ENCODE measurements at places on chromosomes 6 and 20.

DNA sequence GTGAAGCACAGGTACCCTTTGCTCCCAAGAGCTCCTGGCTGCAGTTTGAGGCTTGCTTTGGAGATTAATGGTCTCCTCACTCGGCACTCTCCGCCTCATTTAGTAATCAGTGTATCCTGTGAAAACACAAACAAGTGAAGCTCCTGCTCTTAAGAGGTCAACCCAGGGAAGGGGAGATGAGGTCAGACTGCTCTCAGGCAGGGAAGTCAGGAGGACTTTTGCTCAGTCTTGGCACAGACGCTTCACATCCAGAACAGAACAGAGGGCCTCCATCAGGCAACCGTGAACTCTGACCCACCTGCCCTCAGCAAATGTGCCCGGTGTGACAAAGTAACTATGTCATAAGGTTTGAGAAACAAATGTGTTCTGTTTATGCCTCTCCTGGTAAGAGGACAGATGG, 428.8 kb upstream of the JARID2 start:
- no peak for DNase-seq

DNA sequence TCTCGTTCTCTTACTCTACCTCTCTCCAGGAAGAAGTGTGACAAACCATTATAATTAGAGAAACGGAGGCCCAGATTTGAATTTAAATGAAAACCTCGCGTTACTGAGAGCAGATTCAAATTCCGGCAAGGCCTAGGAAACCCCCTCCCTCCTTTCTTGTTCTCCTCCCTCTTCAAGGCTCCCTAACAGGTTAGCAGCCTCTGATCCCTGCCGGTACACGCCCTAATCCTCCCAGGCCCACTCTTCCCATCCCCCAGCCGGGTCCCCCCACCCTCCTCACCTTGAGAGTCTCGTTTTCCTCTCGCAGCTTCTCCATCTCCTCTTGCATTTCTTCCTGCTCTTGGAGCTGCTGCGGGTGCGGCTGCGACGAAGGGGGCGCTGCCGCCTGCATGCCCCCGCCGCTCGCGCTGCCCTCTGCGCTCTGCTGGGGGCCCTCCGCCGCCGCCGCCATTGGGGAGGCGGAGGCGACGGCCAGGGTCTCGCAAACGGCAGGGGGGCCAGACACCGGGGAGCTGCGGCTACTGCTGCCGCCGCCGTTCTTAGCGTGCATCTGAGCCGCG, 3.8 kb downstream of the MTCL3 start:
- no peak for DNase-seq

GRCh38 chr6:2998998-2999617, 586 bp upstream of the NQO2 start:
- DNase-seq: no peak

GRCh38 chr6:138227316-138227781, 9.1 kb upstream of the PBOV1 start:
- no peak for DNase-seq

- DNase-seq: no peak
Observed at GRCh38 chr6:134064461-134064860, 12.0 kb upstream of the SLC2A12 start.

- DNase-seq: no peak
Observed at GRCh38 chr6:11161031-11161956, 49.8 kb upstream of the ERVFRD-1 start.

GRCh38 chr20:2768632-2769015, 31.8 kb downstream of the CPXM1 start:
- no peak for DNase-seq

DNA sequence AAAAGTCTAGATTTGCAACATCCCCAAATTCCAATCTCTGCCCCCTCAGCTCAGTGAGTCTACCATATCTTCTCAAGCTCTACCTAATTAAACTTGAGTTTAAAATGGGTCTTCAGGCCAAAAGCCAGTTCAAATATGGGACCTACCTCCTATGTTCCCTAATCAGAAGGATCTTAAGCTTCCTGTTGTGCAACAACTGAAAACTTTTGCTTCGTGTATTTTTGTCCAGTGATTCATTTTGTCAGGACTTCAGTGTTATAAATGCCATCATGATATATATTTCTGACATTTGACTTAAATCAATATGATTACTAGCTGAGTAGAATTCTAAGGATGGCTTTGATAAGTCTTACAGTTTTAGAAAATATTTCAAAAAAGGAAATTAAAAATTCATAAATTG, 622.6 kb upstream of the PTCHD4 start:
- DNase-seq: no peak

DNA sequence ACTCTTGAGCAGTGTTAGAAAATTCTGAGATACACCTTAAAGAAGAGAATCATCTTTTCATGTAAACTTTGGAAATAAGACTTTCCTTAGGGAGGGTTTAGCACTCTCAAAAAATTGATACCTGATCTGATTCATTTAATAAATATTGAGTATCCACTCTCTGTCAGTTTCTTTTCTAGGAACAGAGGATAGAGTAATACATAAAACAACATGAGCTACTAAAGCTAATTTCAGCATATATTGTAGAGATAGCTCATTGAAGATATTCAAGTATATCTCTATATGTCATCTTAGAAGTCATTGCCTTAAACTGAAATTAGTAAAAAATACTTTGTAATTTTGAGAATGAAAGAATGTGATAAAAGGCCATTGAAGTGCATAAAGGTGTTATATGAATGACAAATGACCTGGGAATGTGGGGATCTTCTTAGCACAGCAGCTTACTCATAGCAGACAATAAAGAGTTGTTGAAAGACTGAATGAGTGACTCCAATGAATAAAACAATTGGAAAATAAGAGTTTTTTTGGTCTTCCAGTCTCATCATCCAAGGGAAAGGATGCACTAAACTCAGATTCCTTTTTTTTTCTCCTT, 29.2 kb downstream of the RHAG start:
- DNase-seq: no peak

GRCh38 chr6:107267634-107268033, 152.3 kb upstream of the BEND3 start:
- DNase-seq: no peak

GRCh38 chr6:63114610-63115211, 96.6 kb upstream of the FKBP1C start:
- DNase-seq: no peak

GRCh38 chr6:147707524-147707923, 199.0 kb downstream of the SAMD5 start:
- no peak for DNase-seq

DNA sequence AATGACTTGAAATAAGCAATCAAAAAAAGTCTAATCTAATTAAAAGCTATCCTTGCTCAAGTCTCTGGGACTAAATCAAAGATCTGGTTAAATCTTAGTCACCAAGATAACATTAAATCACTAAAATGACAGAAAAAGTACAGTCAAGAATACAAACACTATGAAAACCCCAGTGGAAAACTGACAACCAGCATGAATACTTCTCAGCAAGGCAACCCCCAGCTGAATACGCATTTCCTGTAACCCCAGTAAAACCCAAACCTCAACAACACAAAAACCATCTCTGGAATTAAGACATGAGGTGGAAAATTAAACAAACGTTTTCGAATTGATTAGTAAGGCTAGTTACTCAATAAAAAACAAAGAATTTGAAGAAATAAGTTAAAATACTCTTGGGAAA, 23.7 kb upstream of the ZC3H12D start:
- DNase-seq: no peak

- no peak for DNase-seq
Observed at GRCh38 chr6:46329568-46329967, 158.8 kb upstream of the ENPP5 start.

- no peak for DNase-seq
Observed at GRCh38 chr6:2514965-2515543, 235.7 kb downstream of the MYLK4 start.

DNA sequence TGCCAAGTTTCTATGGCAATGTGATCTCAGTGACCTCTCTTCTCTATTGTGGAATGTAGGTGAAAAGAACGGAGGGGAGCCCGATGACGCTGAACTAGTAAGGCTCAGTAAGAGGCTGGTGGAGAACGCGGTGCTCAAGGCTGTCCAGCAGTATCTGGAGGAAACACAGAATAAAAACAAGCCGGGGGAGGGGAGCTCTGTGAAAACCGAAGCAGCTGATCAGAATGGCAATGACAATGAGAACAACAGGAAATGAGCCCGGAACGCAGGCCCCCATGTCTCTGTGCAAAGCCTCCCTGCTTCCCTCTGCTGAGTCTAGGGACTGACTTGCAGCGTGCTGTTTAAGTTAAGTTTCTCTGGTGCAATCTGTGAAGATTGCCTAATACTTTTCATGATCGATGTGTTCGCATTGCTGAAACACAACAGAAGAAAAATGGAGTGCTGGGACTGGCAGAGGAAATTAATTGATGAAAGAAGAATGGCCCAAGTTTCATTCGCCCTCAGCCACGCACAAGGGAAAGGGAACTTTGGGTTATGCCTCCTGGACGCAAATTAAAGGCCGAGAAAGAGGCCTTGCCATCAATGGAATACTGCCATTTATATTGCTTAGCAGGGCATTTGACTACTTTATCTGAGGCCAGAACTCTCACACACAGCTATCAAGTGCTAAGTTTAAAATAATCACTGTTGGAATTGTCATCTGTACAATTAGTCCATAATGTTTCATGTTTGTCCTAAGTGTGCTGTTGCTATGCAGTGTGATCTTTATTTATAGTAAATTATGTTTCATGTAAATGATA, 146.4 kb downstream of the AKAP7 start:
- DNase-seq: peak; percentile 37

GRCh38 chr20:62276439-62276838, 26.4 kb upstream of the ADRM1 start:
- no peak for DNase-seq

- no peak for DNase-seq
Observed at GRCh38 chr20:38665506-38666285, 58.6 kb upstream of the SLC32A1 start.

DNA sequence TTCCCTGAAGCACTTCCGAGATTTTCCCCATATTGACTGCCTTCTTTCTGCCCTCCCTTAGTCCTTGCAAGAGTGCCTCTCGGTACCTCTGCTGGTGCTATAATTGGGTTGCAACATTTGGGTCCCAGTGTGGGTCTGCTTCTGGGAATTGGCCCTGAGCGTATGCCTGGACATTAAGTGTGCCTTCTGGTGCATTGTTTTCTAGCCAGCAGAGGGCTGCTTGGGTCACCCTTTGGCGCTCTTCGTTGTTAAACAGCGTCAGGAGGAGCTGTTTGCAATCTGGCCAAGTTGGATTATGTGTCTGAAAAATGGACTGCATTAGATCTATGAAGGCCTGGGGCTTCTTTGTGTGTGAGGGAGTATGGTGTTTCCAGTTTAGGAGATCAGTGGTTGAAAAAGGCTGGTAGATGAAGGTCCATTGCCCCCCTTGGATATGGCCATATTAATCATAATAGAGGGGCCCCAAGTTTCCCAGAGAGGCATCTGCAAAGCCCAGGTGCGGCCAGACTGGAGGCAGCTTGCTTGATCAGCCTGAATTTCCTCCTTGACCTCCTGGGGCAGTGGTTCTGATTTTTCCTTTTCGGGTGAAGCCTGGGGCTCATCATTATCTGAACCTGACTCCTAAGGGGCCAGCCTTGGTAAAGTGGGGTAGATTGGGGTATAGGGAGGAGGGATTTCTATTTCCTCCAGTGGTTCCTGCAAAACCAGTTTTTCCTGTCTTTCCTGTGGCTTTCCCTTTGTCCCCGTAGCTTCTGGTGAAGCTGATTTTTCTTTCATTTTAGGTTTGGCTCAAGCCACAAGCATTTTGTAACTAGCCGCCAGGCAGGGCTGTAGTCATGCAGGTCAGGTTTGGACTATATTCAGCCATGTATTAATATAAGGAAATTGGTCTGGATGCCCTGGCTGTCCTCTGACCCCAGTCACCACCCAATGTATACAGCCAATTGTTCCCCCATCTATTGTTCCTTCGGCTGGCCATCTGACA, 85.4 kb upstream of the GPR6 start:
- no peak for DNase-seq

GRCh38 chr20:33387177-33387576, 14.1 kb downstream of the CDK5RAP1 start:
- peak; percentile 10 for DNase-seq

DNA sequence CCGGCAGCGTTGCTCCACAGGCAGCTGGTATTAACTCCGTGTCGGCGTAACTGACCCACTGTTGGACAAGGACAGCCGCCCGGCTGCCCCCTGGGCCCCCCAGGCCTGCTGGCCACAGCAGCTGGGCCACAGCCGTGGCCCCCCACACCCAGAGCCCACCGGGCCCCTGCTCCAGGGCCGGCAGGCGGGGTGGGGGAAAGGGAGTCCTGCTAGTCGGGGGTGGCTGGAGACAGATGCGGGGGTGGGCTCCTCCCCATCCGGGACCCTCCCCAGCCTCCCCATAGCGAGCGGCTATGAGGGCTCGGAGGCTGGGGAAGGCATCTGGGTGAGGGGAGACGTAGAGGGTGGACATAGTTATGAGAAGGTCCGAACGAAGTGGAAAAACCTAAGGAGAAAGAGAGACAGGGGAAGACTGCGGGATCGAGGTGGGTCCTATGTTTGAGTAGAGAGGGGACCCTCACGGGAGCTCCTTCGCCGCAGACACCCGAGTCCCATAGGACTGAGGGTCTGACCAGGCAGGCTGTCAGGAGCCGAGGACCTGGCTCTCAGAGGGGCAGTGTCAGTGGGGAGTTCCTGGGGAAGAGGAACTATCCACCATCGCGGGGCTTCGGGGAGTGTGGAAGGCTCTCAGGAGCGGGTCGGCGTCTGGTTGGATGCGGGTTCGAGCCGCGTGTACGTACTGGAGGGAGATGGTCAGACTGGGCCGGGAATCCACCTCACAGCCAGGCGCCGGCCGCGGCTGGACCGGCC, 511 bp downstream of the VARS1 start:
- DNase-seq: no peak

- DNase-seq: no peak
Observed at GRCh38 chr6:3489027-3489757, 32.3 kb upstream of the SLC22A23 start.

DNA sequence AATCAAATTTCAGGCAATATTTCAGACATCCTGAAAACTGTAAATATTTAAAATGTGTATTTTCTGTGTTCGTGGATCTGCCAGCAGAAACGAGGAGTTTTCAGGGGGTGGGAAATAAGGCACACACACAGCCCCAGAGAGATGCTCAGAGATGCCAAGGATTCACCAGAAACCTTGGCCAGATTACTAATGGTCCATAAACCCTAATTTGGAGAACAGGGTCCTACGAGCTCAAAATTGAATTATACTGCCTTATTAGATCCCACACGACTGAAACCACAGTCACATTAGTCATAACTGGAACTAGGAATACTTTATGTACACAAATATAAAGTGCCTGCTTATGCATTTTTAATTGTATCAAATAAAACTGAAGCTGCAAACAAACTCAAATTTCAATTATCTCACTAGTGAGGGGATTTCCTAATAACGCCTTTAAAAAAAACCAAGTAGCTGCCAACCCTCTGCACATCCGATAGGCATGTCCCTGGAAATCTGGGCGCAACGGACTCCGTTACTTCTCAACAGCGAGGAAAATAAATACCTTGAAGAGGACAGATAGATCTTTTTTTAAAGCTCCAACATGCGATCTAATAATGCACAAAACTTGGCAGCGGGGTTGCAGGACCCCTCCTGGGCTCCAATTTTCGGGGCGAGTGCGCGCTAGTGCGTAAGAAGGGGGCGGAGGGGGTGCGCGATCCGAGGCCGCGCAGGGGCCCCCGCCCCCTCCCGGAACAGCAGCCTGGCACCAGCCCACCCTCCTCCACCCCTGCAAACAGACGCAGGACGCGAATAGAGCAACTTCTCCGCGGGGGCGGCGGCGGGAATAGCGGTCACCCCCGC, 897 bp downstream of the CHD6 start:
- DNase-seq: no peak

Measured in pulmonary artery endothelial cell (primary cell).